ENCODE measurements at places on chromosomes 1 and 21.

DNA sequence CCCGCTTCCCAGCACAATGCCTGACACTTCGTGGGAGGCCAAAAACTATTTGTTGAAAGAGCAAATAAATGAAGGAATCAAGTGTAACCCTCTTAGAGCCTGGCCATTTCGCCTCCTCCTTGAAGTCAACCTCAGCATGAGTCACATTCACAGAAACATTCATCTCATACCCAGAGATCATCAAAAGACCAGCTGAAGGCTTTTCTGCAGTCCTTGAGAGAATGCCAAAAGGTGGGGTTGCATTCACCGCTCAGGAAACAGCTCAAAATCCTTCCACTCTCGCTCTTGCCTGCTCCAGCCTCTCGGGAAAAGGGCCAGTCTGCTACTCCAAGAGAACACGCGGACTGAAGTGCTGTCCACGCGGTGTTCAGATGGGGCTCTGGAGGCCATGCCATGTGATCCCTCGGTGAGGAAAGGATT lies 90.0 kb downstream of the VWA5B1 start:
- no peak for DNase-seq

DNA sequence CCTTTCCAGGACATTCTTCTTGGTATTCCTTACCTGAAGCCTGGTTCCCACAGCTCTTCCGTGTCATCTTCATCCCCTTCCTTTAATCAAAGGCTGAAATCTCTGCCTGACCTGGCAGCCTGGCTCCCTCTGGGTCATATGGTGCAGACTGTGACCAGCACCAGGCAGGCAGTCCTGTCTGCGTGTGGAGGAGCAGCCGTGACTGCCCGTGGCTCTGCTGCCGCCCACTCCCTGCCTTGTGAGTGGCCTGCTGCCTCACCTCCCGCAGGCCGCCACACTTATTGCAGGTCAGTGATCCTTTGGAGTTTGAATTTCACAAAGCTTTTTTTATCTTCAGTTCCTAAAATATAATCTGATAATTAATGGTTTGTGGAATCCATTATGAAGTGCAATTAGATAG lies 36.2 kb upstream of the EPHA8 start:
- no peak for DNase-seq

GRCh38 chr1:96688767-96689166 lies 32.8 kb upstream of the PTBP2 start:
- no peak for DNase-seq

DNA sequence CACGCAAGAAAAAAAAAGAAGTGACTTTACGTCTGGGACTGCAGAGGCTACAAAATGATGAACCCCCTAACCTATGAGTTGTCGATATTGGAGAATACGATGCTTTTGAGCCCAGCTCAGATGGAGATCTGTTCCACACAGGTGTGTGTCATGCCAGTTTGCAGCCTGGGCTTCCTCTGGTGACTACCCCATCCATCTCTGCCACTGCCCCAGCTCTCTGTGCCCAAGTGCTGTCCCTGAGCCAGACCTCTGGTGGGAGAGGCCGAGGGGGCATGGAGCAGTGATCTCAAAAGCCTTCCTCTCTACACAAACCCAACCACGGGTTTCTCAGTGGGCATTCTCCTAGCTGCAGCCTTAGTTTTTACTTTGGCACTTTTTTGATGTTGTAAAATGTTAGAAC lies 141.0 kb downstream of the CLIC6 start:
- DNase-seq: no peak

All from NCI-H510A treated with DMSO at 0.1 percent for 48 hours (cell line).